ENCODE measurements at places on chromosomes 2 and 18.

- DNase-seq: peak; percentile 93
Measured at GRCh38 chr18:37393945-37394609, 171.5 kb downstream of the CELF4 start.

DNA sequence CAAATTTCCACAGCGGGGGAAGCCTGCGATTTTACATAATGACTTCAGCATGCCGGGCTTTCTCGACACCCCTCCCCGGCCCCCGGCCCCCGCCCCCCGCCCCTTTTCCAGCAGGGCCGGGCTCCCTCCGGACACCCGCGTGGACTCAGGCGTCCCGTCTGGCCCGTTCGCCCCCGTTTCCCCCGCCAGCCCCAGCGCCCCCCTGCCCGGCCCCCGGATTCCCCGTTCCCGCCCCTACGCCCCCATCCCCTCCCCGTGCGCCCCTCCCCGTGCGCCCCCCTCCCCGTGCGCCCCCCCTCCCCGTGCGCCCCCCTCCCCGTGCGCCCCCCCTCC is 456 bp upstream of the NFATC1 start:
- DNase-seq: no peak

- peak; percentile 54 for DNase-seq
Measured at GRCh38 chr2:138931284-138932256, 151.4 kb upstream of the NXPH2 start.

- no peak for DNase-seq
Measured at GRCh38 chr18:22591222-22591621, 173.5 kb upstream of the CTAGE1 start.

- peak; percentile 63 for DNase-seq
Measured at GRCh38 chr2:120820263-120820952, 84.7 kb downstream of the GLI2 start.

GRCh38 chr2:545228-545627 is 132.0 kb downstream of the TMEM18 start:
- no peak for DNase-seq

DNA sequence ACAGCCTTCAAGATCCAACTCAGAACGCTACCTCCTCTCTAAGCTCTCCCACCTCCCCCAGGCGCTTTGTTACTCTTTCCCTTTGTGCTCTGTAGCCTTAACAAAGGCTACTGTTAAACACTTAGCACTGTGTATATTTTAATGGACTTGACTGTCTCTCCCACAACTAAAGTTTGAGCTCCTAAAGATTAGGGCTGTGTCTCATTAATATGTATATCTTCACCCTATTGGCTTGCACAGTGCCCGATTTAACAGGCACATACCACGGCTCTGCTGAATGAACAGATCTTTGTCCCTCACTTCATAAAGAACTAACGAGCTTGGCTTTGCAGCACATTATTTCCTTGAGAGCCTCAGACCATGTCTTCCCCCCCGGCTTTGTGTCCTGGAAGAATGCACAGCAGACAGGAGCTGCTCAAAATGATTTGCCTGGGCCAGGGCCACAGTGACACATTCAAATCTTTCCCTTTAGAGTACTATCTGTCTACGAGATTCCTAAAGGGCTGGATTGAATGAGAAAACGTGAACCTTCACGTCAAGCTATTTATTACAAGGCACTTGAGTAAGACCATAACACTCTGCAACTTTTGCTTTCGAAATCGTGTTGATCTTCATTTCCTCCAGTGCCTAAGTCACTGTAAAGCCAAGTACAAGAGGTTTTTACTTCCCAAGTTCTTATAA is 22.1 kb downstream of the ABHD3 start:
- peak; percentile 42 for DNase-seq

Data from ELF-1 (cell line).